ENCODE measurements at places on chromosomes 6 and 20.

GRCh38 chr6:16583144-16583762, 178.0 kb downstream of the ATXN1 start:
- no peak for DNase-seq

DNA sequence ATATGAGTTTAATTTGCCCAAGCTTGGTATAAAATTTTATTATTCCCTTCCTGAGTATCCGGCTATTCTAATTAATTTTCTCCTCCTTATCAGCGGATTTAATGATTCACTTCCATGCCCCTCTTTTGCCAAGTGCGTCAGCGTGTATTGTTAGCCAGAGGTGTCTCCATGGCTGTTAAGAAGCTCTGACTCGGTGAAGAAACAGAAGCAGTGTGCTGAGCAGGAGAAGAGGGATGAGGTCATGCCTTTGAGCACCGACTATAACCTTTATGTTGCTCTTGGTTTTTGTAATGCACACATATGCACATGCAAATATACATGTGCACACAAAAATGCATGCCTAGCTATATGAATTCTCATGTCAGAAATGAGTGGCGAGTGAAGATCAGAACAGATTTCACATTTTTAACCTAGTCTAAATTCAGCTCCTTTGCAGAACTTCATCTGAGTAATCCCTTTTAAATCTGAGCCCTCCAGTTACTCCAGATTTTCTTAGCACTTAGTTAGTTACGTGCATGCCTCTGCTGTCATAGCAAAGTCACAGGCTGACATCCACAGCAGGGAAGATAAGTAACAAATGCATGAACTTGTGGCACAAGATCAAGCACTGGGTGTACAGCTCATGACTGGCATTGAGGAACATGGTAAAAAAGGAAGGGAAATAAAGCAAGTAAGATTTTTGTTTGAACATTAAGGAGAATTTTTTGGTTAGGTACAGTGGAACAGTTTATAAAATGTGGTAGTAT, 24.3 kb downstream of the HTR1E start:
- no peak for DNase-seq

GRCh38 chr6:37115236-37115895, 54.6 kb upstream of the PIM1 start:
- no peak for DNase-seq

DNA sequence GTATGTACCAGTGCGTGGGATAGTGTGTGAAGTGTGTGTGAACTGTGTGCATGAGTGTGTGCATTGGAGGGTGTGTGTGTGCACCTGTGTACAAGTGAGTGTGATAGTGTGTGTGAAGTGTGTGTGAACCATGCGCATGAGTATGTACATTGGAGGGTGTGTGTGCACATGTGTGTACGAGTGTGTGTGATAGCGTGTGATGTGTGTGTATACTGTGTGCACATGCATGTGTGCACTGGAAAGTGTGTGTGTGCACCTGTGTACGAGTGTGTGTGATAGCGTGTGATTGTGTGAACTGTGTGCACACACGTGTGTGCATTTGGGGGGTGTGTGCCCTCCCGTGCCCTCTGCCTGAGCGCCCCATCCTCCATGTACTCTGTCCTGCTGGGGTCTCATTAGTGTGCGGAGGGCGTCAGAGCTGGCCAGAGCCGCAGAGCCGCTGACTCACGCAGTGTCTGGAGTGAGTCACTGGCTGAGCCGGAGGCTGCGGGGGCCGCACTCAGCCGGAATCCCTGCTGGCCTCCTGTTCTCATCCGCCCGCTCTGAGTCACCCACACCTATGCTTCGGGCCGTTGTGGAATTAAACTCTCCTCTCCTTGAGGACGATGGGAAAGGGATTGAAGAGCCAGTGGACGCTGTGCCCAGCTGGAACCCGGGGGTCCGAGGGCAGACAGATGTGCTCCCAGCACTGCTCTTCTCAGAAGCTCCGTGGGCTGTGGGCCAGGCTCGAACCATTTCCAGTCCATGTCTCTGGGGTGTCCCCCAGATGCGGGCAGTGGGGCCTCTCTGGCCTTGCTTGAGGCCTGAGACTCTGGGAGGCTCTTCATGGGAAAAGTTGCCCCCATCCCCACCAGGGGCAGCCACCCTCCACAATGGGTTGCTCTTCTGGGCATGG, 27.3 kb upstream of the STX16 start:
- peak; percentile 99 for DNase-seq

DNA sequence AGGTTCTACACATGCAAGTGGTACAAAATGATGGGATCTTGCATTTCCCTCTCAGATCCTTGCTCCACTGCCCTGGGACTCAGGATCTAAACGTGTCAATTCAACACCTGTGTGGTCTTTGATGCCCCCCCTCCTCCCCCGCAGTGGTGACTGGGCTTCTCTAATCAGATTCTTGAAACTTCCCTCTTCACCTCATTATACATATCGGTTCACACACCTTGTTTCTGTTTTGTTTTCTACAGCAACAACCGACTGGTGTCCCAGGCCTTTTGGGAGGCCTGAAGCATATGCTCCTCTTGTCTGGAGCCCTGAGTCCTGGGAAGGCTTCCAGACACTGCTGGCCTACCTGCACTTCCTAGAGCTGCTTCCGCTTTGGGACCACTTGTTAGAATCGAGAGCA, 20.0 kb downstream of the SAMD3 start:
- DNase-seq: no peak

DNA sequence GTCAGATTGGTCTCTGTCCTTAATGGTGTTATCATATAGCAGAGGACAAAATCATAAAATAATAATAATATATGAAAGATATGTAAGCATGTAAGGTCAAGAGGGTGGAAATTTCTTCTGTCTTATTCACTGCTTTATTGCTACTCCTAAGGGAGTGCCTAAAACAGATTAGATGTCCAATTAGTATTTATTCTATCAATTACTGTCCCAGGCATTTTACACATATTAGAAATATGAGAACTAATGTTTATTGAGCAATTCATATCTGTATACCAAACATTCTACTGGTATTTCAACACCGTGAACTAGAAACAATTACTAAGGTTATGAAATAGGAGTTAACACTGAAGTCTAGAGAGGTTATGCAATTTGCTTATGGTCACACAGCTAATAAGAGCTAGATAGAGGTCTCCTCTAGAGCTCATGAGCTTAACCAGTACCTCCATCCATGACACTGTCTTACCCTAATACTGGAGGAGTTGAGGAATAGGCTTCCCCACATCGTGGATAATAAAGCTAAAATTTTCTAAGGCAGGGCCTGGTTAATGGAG, 302.3 kb downstream of the PLCB1 start:
- no peak for DNase-seq

GRCh38 chr6:96917098-96917497, 7.4 kb upstream of the KLHL32 start:
- no peak for DNase-seq

DNA sequence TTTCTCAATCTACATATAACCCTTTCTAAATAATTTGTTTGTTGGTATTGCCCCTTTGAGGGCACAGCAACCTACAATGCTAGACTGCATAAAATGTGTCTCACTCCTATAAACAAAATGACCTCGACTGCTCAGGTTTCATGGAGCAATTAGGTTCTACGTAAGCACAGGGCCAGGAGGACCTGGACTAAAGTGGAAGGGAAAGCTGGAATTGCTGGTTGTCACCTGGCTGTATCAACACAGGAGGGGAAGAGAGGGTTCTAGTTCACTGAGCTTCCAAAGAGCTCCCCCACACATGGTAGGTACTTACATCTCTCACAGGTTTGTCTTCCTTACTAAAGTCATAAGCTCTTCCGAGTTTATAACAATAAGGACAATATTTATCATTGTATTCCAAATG, 51.0 kb downstream of the NCOA6 start:
- DNase-seq: no peak

DNA sequence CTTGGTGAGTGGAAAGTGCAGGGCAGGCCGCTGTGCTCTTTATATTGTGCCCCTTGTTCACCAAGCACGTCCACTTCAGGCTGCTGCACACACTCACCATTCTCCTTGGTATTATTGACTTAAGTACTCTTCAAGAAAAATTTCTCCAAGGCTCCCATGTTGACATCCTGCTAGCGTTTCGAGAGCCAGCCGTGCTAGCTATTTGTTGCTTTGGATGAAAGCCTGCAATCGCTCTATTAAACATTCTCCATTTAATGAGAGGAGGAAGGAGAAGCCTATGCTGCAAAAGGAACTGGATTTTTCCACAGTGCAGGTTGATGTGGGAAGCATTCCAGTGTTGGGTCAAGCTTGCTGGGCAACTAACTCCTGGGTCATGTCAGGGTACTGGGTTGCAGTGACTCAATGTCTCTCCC, 113.5 kb downstream of the CD83 start:
- DNase-seq: no peak

- DNase-seq: peak; percentile 32
Measured at GRCh38 chr6:41460742-41461336, 85.3 kb upstream of the FOXP4 start.

GRCh38 chr20:362271-363254, 15.7 kb downstream of the NRSN2 start:
- DNase-seq: peak; percentile 96

DNA sequence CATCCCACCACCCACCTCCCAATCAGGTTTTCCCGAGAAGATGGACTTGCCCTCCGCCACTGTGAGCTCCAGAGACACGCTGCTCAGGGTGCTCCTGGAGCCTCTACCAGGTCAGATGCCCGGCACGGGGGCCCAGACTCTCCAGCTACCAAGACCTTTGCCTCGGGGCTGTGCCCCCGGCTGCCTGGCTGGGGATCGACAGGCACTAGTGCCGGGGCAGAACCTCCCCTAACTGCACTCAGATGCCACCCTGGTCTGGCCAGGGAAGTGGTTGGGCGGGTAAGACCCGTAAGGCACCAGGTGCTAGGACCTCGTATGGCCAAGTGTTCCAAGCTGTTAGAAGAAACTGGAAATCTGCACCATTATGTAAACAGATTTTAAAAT, 100.7 kb downstream of the ASXL1 start:
- no peak for DNase-seq

GRCh38 chr20:12989586-12990115, 19.1 kb upstream of the SPTLC3 start:
- DNase-seq: no peak

DNA sequence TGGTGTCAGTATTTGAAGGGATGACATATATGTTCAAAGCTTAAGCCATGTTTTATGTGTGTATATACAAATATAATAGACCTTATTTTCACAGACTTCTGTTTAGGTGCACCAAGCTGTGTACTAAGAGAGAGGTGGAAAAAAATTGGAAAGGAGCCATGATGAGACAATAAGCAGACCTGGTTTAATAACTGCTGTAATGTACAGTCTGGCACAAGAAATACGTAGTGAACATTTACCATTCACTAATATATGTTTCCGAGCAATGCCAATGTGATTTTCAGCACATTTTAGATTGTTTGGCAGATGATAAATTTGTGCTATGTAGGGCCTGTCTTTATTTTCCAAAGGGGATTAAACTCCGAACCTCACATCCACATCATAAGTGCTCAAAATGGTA, 116.3 kb downstream of the KHDC1L start:
- no peak for DNase-seq

DNA sequence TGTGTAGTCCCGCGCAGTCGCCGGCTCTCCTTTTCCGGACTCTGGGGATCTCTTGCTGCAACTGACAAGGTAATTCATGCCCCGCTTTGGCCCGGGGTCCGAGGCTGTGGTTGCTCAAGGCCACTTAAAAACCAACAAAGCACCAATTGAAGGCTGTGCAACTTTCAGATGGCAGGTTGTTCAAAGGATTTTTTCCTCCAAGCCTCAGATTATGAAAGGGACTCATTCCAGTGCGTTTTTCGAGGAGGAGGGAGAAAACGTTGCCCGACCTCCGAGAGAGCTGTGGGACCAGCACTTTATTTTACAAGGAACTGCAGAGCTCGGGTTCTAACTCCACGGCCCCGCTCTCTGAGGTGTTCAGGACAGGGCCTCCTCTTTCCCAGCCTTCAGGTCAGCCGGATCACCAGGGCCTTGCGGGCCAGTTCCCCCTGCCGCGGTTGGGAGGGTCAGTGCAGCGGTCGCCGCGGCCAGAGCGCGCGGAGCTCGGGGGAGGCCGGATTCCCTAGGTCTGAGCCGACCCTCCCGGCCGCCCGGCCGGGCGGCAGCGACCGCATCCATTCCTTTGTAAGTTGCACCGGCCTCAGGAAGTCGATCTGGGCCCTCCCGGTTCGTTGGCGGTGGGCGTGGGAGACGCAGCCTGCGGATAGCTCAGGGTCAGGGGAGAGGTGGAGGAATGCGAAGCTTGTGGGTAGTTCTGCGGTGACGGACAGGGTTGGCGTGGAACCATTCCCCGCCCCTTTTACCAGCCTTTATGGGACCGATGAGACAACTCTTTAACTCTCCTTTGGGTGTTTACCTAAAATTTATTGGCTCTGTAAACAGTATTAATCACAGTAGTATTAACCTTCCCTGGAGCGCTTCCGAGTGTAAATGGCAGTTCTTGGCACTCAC, 1.6 kb downstream of the UTRN start:
- DNase-seq: peak; percentile 89

DNA sequence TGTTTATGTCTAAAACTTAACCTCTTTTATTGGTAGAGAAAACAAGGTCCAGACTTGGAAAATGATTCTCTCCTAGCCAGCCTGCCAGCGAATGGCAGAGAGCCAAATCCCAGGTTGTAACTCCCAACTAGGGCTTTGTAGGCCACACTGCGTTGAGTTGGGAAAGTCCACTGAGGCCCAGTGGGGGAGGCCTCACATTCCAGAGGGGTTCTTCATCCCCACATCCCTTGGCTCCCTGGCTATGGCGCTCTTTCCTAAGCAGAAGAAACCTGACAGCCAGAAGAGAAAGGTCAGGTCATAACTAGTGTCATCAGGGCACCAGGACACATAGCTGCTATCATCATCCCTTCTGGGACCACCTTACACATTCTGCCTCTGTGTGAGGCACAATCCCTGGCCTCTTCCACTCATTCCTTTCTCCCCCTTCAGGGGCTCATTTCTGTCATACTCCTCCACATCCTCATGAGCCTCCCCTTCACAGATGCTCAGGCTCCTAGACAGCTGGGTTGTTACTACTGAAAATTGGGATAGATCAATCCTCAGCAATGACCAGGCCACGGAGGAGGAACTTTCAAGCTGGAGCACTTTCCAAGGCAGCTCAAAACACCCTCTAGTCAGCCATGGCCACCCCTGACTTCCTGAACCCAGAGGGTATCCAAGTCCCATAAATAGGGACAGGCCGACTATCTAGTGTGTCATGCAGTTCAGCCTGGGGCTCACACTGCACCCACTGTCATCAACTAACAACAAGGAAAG, 48.6 kb downstream of the TCP11 start:
- DNase-seq: peak; percentile 92

- DNase-seq: no peak
Measured at GRCh38 chr20:52372169-52372568, 180.6 kb upstream of the ZFP64 start.
